Suppressor macrophage treated with lipopolysaccharide for 4 hours (primary cell): ENCODE measurements at places on chromosomes 12 and 14.

DNA sequence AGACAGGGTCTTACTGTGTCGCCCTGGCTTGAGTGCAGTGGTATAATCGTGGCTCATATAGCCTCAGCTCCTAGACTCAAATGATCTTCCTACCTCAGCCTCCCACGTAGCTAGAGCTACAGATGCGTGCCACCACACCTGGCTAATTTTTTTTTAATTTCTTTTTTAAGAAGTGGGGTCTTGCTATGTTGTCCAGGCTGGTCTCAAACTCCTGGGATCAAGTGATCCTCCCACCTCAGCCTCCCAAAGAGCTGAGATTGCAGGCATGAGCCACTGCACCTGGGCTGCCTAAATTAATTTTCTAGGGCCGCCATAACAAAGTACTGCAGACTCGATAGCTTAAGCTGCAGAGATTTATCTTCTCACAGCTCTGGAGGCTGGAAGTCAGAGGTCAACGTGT lies 9.1 kb downstream of the LTBR start:
- DNase-seq: no peak

DNA sequence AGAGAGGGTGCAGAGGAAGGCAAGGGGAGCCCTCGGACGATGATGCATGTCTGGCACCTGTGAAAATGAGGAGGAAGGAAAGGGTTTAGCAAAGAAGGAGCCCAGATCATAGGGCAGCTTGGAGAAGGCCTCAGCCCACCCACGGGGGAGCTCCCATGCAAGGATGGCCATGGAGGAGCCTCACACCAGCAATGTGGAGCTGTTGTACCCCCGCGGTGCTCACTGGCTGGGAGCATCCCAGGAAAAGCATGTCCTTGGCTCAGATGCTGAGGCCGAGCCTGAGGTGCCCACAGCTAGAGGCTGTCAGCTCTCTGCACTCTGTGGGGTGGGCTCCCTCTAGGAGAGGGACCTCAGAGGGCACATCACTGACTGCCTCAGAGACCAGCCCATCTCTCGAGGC lies 622.6 kb downstream of the AACS start:
- DNase-seq: no peak

GRCh38 chr12:24414480-24414879 lies 465.0 kb upstream of the SOX5 start:
- peak; percentile 19 for DNase-seq

DNA sequence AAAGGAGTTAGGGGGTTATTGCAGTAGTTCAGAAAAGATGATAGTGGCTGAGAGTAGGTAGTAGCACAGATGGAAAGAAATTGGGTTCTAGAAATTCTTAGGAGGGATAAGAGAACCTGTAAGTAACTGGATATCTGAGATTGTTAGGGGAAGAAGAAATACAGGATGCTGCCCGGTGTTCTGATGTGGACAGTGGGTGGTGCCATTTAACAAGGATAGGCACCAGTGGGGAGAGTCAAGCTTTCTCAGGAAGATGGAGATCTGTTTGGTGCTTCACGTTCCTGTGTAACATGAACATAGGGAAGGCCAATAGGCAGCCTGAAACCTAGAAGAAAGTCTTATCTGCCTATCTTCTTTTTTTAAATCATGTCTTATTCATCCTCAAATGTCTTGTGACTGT lies 245.9 kb downstream of the NPAS3 start:
- DNase-seq: no peak

DNA sequence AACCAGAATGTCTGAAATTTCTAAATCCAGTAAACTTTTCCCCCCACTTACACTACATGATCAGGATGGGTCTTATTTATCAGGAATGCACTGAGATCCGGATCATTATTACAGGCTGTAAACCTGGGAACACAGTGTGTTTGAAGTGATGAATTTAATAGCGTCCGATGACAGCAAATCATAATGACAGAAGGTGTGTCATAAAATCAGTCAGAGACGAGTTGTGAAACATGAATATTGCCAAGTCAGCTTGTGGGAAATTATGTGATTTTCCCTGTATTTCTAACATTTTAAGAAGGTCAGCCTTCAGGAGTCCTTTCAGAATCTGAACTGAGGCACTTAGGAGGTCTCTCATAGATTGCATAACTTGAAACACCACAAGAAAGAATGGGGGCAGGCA lies 36.7 kb downstream of the RERG start:
- DNase-seq: no peak

GRCh38 chr12:46722394-46723185 lies 103.2 kb downstream of the SLC38A4 start:
- no peak for DNase-seq

DNA sequence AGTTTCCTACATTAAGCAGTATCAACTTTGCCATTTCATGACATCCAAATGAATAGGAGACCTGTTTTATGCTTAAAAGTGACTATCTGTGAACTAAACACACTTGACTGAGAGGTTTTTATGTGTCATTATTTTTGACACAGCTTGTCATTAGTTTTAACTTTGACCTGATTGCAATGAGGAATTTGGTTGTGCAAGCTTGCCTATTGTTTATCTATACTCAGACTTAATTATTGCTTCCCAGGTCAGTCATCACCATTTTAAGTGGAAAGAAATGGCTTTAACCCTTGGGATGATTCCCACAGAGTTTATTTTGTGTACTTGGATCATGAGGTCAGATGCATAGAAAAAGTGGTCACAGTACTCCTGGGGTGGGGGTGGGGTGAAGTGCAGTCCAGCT lies 171.0 kb upstream of the PRICKLE1 start:
- no peak for DNase-seq

DNA sequence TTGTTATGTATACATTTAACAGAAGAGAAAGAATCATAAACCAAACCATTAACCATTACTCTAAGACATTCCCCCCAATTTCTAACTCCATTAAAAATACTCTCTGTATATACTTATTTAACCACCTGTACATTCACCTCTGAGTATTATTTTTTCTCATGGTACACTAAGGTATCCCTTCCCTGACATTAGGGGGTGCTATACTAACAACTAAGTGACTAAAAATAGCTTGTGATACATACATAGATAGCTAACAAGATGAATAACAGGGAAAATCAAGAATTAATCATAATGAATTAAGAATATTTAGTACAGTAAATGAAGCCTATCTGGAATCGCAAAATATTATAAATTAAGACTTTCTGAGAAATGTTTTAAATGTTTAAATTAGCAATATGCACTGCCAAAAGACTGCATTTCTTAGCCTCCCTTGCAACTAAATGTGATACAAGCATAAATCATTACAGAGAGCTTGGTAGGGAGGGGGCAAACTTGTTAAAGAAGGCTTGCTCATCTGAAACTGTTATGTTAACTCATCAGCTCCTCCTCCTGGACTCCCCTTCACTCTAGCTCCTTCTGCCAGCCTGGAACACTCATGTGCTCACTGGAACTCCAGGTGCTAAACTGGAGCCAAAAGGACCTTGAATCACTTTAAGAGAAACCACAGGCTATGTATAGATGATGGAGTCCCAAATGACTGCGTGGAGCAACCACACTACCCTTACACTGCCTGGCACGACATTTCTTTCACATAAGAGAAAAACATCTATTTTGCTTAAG lies 14.9 kb downstream of the C2CD5 start:
- peak; percentile 61 for DNase-seq

DNA sequence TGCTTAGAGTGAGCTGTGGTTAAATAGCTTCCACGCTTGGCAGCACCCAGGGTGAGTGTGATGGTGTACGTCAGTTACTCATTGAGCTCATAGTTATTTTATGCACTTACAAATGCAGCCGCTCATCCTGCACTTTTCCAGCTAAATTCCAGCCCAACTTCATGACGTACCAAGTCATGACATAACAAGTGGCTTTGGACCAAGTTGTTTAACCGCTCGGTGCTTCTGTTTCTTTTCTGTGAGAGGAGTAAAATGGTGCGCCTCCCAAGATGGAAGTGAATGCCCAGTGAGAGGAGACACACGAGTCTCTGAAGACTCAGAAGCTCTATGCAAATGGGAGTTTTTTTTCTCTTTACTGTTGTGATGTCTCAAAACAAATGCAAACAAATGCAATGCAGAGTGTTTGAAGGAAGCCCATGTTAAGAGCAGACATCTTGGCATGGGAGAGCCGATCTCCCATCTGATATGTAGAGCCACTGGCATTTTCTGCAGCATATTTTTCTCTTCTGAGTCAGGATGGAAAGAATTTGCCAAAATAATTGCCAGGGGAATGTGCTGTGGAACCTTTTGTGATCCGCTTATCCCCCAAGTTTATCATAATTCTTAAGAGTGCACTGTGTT lies 72.2 kb downstream of the FBXW8 start:
- no peak for DNase-seq

DNA sequence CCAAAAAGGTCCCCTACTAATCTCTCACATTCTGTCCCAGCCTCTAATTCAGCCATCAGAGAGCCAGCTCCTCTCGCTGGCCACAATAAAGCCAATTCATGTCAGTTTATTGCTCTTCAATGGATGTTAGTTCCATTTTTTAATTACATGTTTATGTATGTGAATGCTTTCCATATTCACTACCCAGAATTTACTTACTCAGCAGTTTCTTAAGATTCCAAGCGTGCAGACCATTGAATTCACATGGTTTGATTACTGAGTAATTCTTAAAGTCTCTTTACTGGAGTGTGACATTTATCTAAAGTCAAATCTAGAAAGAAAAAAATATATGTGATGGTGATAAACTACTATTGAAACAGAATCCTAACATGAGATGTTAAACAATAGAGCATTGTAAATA lies 102.2 kb downstream of the LLPH start:
- DNase-seq: no peak

DNA sequence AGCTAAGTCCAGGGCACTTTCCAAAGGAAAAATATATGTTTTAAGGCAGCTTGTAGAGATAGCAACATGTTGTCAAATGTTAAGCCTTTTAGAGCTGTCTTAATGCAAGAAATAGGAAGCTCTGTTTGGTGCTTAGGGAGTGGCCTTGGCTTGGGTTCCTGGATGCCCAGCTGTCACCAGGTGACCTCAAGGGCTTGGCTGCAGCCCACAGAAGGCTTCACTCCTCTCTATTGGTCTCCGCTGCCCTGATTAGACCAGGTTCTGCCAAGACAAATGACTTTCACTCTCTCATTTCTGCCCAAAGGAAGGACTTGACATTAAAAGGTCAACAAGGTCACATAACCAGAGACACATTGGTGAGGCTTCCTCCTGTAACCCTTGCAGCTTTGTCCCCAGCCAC lies 76.8 kb downstream of the WSCD2 start:
- DNase-seq: no peak

DNA sequence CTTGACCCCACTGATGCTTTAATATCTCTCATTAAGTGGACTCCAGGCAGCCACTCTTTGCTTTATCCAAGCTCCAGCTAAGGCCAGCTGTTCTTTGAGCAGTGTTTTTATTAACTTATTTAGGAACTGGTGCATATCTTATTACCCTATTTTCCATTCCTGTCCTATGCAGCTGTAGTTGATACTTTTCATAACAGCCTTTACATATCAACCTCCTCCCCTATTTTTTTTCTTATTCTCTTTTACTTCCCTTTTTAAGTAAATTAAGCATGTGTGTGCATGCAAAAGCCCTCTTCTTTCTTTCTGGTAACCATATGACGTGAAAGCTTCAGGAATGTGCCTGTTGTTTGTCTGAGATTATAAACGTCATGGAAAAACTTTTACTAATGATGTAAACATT lies 121.2 kb downstream of the PTPRQ start:
- peak; percentile 2 for DNase-seq
